ENCODE measurements at places on chromosomes 1 and 21. TPM values are rescaled to one million over a fixed set of nuclear protein-coding genes. Genes with fewer than 3 reads are reported as not detected.

DNA sequence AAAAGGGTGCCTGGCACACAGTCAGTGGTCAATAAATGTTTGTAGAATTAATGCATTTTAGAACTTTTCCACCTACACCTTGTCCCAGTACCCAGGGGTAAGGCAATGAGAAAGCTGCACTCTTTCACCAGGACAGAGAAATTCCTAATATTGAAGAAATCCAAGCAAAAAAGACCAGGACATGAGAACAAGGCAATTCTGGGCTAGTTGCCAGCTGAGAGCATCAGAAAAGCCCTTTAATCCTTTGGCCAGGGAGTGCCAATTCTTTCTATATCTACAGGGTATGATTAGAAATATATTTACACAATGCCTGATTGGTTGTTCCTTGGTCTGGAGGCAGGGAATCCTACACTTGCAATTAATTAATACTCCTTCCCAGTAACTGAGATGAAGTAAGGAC lies 492.4 kb upstream of the NFIA start:
- no peak overlapping the region for H3K27ac ChIP-seq
- DNase-seq = peak; percentile 13
- no peaks in the 10 kb centered on the region for H3K4me1 ChIP-seq
- no peaks in the 10 kb centered on the region for H3K27me3 ChIP-seq

DNA sequence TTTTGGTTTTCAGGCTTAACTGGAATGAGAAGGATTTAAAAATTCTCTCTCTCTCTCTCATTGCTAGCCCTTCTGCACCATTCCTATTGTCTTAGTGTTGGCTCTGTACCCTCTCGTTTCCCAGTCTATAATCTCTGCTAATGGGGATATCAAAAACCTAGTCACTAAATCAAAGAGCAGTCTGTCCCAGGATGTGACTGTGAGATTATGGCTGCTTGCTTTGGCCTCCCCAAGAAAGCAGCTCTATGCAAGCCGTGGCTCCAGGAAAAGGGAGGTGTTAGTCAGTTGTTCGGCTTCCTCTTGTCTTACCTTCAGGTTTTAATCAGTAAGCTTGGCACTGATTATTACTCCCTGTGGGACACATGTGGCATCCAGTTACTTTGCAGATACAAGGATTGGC lies 468.8 kb downstream of the USP25 start:
- no peaks in the 10 kb centered on the region for H3K36me3 ChIP-seq
- H3K27me3 ChIP-seq = no peaks in the 10 kb centered on the region
- DNase-seq = no peak
- no peak overlapping the region for H3K27ac ChIP-seq

DNA sequence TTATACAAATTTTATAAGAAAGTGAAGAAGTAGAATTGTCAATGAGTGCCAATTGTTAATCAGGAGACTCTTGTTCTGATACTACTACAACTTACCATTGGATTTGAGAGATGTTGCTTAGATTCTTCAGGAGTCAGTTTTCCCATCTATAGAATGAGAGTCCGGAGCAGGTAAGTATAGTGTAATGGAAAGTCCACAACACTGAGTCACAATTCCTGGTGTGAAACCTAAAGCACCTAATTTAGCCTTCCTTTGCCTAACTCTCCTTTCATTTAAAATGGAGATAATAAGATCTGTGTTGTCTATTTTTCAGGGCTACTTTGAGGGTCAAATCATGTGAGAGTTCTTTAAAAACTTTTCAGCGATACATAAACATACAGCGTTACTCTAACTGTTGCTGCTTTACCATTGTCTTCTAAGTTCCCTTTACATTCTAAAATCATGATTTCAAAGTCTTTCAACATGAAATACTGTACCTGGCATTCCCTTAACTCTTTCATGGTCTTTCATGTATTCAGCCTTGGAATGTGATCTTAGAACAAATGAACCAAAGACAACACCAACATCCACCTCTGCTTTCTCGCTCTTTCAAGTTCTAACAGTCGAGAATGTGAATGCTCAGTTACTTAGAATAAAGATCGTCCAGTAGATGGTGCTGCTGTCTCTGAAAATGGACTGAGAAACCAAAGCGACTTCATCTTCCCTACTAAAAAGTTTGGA lies 90.9 kb downstream of the SLC30A10 start:
- peak; percentile 71 for DNase-seq
- no peaks in the 10 kb centered on the region for H3K36me3 ChIP-seq
- H3K27me3 ChIP-seq = no peaks in the 10 kb centered on the region
- H3K27ac ChIP-seq = no peak overlapping the region
- no peaks in the 10 kb centered on the region for H3K4me1 ChIP-seq

The NGF gene
- total RNA-seq = 0.64 TPM

The DISC1 gene
- total RNA-seq = 4.7 TPM

DNA sequence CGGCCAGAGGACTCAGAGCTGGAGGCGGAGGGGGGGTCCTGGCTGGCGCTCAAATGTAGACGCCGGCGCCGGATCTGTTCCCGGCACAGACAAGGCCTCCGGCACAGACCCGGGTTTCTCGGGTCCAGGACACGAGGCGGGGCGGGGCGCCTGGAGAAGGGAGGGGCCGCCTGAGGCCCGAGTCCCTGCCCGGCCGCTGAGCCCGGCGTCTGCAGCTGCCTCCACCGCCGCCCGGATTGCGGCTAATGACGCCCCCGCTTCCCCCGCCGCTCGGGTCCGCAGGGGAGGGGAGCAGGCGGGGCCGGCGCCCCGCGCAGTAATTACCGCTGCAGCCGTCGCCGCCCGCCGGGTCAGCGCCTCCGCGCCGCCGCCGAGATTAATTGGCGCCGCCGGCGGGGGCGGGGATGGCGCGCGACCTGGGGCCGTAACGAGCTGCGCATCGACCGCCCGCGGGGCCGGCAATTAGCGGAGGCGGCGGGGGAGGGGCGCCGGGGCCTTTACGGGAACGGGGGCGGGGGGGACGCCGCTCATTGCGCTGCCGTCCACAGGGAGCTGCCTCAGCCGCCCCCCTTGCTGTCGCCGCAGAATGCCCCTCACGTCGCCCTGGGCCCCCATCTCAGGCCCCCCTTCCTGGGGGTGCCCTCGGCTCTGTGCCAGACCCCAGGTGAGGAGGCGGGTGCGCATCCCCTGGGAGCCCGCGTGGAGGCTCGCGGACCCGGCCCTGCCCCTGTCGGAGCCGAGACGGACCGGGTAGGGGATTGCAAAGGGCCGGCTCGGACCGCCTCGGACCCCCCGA lies 17.3 kb downstream of the NOC2L start:
- H3K27ac ChIP-seq = peak overlapping the region; percentile 86
- H3K27me3 ChIP-seq = peaks cover 22% of the 10 kb centered on the region
- H3K36me3 ChIP-seq = no peaks in the 10 kb centered on the region
- peak overlapping the region; percentile 27 for H3K4me3 ChIP-seq
- peak; percentile 92 for DNase-seq

- H3K27me3 ChIP-seq = no peaks in the 10 kb centered on the region
- DNase-seq = peak; percentile 97
Measured at GRCh38 chr1:113928941-113929749, at the start of gene HIPK1. HIPK1 (plus strand) TSS chr1:113929324.

GRCh38 chr1:36109041-36109679 lies 15.9 kb downstream of the COL8A2 start:
- no peaks in the 10 kb centered on the region for H3K36me3 ChIP-seq
- H3K27me3 ChIP-seq = no peaks in the 10 kb centered on the region
- peaks cover 14% of the 10 kb centered on the region for H3K4me1 ChIP-seq
- no peak overlapping the region for H3K4me3 ChIP-seq
- peak overlapping the region; percentile 86 for H3K27ac ChIP-seq
- peak; percentile 56 for DNase-seq

DNA sequence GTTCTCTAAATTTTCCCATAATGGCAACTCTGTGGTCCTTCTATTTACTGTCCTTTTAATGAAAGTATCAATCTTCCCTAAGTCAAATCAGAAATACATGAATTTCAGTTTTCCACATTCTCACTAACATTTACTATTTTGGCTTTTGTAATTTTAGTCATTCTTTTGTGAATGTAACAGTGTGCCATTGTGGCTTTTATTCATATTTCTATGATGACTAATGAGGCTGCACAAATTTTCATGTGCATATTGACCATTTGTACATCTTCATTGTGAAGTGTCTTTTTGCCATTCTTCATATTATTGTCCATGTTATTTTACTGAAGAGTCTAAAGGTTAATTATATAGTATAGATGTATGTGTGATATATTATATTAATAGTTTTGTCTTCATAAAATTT lies 431.0 kb upstream of the BRINP3 start:
- no peak overlapping the region for H3K27ac ChIP-seq
- no peaks in the 10 kb centered on the region for H3K4me1 ChIP-seq
- no peak for DNase-seq
- no peak overlapping the region for H3K4me3 ChIP-seq
- no peaks in the 10 kb centered on the region for H3K27me3 ChIP-seq

DNA sequence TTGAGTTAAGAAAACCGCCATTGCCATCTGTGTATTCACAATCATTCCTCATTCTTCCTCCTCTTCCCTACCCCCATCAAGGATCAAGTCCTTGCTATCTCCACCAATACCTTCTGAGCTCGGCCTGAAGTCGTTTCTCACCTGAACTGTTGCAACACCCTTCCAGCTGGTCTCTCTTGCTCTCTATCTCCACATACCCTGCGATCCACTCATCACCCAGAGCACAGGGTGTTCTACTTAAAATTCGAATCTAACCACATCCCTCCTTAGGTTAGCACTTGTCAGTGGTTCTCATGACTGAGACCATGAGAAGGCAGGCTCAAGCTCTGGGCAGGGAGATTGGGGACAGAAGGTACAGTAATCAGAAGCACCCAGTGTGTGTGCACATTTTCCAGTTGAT lies 4.6 kb downstream of the IVL start:
- no peak overlapping the region for H3K4me3 ChIP-seq
- no peaks in the 10 kb centered on the region for H3K4me1 ChIP-seq
- H3K27me3 ChIP-seq = no peaks in the 10 kb centered on the region
- DNase-seq = no peak
- H3K27ac ChIP-seq = no peak overlapping the region

DNA sequence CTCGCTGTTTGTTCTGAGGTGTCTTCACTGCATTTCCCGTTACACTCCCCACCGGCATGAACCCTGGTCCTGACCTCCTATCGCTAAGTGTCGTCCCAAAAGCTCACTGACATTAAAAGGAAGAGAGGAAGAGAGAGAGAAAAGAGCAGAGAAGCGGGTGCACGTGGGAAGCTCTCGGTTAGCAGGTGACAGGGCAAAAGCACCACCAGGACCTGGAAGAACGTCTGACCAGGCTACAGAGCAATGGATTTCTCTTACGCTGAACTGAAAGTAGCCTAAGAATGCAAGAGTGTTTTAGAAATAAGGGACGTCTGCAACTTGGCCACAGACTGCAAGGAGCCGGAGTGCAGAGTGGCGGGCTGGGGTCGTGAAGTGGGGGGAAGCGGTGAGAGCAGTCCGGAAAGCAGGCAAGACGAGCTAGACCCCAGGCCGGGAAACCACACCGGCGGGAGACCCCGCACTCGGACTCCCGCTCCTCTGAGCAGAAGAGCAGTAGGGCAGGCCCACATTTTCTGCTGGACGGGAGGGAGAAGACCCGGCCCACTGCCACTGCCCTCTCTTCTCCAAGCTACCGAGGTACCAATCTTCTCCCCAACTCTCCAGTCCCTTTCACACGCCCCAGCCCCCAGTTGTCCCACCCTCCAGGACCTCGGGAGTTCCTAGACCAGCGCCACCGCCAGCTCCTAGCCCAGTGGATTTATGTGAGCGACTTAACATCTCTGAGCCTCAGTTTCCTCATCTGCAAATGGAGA lies 8.3 kb upstream of the MPZL1 start:
- DNase-seq = peak; percentile 39
- H3K27me3 ChIP-seq = no peaks in the 10 kb centered on the region
- H3K4me3 ChIP-seq = peak overlapping the region; percentile 97
- H3K4me1 ChIP-seq = no peaks in the 10 kb centered on the region
- H3K36me3 ChIP-seq = no peaks in the 10 kb centered on the region
- peak overlapping the region; percentile 96 for H3K27ac ChIP-seq

DNA sequence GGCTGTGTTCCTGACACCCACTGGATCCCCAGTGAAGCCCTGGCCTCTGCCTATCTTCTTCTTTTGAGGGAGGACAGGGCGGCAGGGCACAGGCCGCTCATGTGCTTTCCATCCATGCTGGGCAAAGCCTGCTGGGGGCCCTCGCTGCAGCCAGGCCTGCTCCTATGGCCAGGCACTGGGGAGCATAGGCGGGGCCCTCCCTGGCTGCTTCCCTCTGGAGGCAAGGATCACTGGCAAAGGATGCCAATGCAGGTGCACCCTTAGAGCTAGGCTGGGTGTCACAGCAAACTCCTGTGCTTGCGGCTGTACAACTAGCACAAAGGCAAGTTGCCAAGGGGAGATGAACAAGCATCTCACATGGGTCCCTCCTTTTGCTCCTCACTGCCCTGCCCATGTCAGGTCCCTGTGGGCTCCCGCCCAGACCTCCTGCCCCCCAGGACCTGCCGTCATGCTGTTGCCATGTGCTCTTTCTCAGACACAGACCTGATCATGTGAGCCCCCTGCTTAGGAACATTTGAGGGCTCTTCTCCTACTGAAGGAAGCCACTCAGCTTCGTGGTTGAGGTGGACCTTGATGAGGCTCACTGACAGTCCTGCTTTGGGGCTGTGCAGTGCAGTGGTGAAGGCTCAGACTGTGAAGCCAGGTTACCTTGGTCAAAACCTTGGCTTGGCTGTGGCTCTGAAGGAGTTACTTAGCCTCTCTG lies 393.6 kb downstream of the PTPRU start:
- H3K27ac ChIP-seq = no peak overlapping the region
- H3K36me3 ChIP-seq = no peaks in the 10 kb centered on the region
- no peak for DNase-seq
- H3K4me3 ChIP-seq = no peak overlapping the region
- no peaks in the 10 kb centered on the region for H3K27me3 ChIP-seq
- peaks cover 4% of the 10 kb centered on the region for H3K4me1 ChIP-seq

GRCh38 chr1:119713749-119714456 lies 2.2 kb downstream of the PHGDH start:
- peak overlapping the region; percentile 86 for H3K27ac ChIP-seq
- peak; percentile 21 for DNase-seq
- no peaks in the 10 kb centered on the region for H3K36me3 ChIP-seq
- no peak overlapping the region for H3K4me3 ChIP-seq

DNA sequence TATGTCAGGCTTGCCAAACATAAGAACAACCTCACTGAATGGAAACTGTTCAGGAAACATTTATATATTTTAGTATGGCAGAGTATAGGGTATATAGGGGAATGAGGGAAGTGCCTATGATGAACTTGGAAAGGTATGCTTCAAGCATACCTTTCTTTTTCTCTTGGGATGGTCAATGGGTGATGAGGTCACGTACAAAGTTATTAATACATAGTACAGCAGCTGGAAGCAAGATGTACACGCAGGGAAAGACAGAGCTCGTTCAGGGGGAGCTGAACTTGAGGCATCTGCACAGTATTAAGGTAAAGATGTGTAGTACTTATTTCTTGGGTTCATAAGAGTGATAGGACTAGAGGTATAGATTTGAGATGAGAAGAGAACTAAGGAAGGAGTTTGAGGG lies 61.5 kb downstream of the ABCD3 start:
- H3K4me1 ChIP-seq = no peaks in the 10 kb centered on the region
- no peaks in the 10 kb centered on the region for H3K27me3 ChIP-seq
- H3K4me3 ChIP-seq = no peak overlapping the region
- no peak overlapping the region for H3K27ac ChIP-seq
- no peak for DNase-seq

Data from hepatocyte (in vitro differentiated cells).